CD4-positive, alpha-beta T cell treated with Interleukin-2 at 100 ng/mL for 4 hours (primary cell): ENCODE measurements at places on chromosomes 16 and 17.
A peak's percentile ranks its signal among the peaks of the same experiment; 100 is the strongest.

DNA sequence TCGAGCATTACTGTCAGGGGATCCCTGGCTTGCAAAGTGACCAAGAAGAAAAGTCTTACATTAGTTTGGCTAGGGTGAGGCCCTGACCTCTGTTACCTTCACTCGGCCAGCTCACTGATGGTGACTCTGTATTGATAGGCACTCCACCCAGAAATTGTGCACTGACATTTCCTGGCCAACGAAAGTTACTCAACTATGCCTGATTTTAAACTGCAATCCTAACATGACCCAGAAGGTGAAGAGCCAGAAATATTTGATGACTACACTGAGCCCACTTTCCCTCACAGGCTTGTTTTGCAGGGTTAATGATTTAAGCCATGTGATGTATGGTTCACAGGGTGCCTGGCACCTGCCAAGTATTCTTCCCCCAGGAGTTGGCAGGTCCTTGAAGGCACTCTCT, 208.2 kb upstream of the MAF start:
- no peak for DNase-seq

- peak; percentile 16 for DNase-seq
Measured at GRCh38 chr16:83899272-83899897, 470 bp downstream of the MLYCD start.

DNA sequence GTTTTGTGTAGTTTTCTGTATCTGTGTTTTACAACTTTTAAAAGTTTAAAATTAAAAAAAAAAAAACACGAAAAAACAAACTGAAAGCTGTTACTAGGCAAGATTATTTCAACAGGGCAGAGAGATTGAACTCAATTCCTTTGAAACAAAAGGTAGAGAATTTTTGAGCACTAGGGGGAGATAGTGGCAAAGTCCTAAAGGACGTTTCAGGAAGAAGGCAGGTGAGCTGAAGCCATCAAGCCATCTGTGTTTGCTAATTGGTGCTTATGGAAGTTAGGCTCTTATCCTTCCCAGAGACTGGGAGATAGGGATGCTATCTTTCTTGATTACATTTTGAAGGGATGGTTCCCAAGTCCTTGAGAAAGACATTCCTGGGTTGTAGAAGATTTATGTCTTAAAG, 70.6 kb upstream of the CLEC3A start:
- no peak for DNase-seq

DNA sequence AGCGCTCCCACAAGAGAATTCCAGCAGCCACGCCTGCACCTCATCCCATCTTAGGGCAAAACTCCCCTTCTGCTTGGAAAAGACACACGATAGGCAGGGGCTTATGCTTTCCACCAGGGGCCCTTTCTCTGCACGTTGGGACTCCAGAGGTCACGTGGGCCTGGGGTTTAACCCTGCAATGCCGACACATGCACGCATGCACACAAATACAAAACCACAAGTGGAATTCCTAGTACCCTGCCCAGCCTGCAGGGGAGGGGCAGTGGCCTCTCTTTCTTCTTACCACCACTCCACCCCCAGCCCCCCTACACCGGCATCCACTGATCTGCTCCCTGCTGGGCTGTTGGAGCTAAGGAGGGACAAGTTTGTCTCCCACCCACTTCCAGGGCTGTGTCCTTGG, 16.8 kb upstream of the CCDC182 start:
- DNase-seq = no peak

- no peak for DNase-seq
Measured at GRCh38 chr17:80649200-80649644, 104.6 kb downstream of the RPTOR start.

GRCh38 chr17:16281351-16281750, 64.3 kb downstream of the PIGL start:
- DNase-seq = no peak

DNA sequence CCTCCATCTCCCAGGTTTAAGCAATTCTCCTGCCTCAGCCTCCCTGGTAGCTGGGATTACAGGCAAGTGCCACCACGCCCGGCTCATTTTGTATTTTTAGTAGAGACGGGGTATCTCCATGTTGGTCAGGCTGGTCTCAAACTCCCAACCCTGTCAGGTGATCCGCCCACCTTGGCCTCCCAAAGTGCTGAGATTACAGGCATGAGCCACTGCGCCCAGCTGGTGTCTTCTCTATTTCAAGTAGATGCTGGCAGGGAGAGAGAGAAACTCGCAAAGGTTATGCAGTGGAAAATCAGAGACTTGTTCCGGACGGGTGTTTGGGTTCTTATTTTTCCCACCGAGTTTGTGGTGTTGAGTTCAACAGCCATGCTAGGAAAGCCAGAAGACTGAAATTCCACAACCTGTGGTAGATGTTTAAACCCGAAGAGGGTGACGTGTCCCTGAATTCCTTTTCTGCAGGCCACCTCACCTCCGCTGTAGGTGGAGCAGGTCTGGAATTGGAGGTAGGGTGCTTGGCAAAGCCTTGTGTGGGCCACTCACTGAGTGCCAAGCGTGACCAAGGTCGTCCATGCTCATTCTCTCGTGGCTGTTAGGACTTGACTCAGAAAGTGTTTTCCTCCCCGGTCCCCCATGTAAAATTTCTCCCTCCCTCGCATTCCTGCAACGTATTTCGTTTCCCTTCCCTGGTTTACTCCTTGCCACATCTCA, 7.3 kb upstream of the ZDHHC7 start:
- no peak for DNase-seq

DNA sequence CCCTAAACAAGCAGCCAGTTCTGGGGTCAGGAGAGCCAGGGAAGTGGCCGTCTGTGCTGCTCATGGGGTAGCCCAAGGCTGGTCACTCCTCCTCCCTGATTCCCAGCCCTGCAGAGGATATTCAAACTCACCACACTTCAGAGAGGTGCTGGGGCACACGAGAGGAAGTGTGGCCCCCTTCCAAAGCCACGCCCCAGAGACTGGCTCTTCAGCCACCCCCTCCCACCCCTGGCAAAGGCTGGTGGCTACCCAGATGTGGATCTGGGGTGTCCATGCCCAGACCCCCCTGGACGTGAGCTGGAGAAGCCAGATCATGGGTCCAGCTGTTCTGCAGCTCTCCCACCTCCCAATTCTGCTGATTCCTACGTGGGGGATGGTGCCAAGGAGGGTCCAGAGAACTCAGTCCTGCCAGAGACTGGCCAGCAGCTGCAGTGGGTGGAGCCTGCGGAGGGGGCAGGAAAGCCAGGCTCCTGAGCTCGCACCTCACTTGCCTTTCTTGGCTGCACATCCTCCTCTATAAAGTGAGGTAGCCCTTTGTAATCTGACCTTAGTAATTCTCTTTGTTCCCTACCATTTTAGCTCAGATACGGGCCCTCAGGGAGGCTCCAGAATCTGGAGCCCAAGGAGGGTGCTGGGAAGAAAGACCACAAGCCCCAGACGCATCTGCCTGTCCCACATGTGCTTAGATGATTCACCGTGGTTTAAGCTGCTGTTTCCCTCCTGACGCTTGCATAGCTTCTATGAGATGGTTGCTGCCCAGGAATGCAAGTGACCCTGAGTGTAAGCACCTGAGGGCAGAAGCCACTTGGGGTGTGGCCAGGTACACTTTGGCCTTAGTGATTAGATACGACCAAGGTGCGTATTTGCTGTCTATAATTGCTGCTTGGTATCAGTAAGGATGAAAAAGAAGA, 15.3 kb downstream of the SDK2 start:
- DNase-seq = no peak

DNA sequence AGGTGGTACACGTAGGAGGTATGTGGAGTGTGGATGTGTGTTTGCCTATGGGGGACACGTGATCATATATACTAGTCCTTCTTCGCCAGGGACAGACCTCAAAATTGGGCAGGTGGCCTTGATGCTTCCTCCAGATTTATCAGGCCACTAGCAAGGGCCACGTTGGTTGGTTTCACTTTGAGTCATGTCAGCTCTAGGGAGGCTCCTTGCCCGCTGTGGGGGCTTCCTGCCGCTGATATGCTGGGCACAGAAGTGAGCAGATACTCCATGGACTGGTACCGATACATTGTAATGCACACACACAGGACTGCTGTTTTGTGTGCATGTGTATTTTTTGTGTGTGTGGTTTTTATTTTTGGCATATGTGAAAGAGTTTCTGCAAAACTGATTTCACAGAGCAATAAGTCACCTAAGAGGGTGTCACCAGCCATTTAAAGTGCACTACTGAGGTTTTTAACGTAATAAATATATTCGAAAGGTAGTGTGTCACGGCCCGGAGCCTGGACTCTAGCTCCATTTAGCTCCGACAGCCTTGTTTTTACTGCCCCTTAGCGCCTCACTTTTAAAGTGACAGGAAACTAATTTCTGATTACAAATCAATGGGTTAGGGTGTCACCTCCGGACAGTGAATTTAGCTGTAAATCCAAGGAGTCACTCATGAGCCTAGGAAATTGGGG, 605.5 kb upstream of the SALL1 start:
- DNase-seq = no peak

- DNase-seq = no peak
Measured at GRCh38 chr16:1745900-1746692, 25.2 kb downstream of the NME3 start.

- peak; percentile 33 for DNase-seq
Measured at GRCh38 chr16:53094013-53094630, 39.3 kb downstream of the CHD9 start.

GRCh38 chr16:57643147-57643874, 14.9 kb downstream of the ADGRG1 start:
- no peak for DNase-seq

GRCh38 chr16:85162478-85163277, 50.4 kb upstream of the CIBAR2 start:
- DNase-seq = no peak

DNA sequence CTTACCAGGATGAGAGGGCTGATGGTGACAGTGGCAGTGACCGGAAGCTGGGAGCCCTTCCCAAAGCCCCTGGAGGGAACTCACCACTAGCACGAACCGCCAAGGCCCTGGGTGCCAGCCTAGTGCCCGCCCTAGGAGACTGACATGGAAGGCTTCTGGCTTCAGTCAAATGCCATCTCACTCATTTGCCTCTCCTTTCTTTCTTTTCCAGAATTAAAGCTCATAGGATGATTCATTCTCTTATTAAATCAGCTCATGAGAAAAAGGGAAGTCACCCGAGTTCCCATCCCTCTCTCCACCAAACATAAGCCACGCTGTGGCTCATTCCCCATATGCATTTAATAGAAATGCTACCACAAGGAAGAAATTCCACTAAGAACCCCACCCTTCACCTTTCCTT, 12.1 kb downstream of the CUEDC1 start:
- no peak for DNase-seq

DNA sequence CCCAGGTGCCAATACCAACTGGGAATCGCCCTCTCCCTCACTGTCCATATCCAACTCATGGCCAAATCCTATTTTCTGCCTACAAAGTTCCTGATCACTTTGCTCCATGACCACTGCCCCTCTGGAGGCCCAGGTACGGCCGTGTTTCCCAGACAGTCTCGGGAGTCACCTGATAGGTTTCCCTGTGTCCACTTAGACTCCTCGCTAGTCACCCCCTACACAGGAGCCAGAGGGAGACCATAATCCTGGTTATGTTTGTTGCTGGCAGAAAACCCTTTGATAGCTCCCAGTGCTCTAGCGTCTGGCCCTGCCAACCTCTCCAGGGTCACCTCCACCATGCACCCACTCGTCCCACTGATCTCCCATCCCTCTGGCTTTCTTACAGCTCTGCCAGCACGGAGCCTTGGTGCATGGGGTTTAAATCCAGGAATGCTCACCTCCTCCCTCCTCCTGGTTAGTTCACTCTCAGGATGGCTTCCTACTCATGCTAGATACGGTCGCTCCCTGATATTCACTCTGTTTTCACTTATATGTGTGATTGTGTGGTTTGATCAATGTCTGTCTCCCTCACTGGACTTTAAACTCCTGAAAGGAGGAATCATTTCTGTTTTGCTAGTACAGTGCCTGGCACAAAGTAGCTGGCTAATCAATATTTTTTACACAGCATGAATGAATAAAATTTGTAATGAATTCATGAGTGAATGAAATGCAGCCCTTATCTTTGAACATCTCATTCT, 7.5 kb upstream of the CALB2 start:
- no peak for DNase-seq

GRCh38 chr17:11598274-11599221, at the start of gene DNAH9:
DNAH9 (plus strand) TSS chr17:11598470; CDS start chr17:11598499, 29 bp downstream.
- DNase-seq = no peak

DNA sequence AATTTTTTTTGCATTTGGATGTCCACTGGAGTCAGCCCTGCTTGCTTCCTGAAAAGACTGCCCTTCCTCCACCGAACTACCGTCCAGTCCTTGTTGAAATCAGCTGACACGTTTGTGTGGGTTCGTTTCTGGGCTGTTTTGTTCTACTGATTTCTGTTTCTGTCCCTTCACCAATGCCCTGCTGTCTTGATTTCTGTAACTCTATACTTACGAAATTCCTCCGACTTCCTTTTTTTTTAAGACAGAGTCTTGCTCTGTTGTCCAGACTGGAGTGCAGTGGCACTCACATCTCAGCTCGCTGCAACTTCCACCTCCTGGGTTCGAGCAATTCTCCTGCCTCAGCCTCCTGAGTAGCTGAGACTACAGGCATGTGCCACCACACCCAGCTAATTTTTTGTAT, 8.4 kb upstream of the GAA start:
- DNase-seq = no peak

GRCh38 chr17:14150619-14151018, 81.3 kb downstream of the COX10 start:
- no peak for DNase-seq

DNA sequence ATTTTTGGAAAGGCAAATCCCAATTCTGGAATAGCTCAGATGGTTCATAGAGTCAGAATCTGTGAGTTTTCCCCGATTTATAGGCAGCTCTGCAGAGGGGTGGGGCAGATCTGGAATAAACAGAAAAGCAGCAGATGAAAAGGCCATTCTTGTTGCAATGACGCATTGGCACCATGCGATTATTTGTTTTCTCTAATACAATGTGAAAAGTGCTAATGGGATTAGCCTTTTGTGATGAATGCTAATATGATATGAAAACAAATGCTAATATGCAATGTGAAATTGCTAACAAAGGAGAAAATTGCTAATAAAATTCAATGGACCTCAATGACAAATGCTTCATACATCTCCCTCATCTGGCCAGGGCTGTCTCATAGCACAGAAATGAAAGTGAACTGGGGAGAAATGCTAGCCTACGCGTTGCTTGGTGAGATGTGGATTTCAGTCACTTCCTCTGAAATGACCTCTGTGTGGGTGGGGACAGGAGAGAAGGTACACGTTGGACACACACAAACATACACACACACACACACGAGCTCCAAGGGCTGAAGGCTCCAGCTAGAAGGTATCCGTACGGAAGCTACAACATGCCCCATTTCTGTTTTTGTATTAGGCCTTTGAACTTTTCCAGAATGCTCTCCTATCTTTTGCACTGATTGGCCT, 394.5 kb downstream of the XYLT1 start:
- no peak for DNase-seq

GRCh38 chr16:58025351-58026138, at the start of gene MMP15:
MMP15 (plus strand) TSS chr16:58025754; CDS start chr16:58026351, 597 bp downstream.
- peak; percentile 61 for DNase-seq
